ENCODE measurements at places on chromosomes 3 and 15.

- H3K4me3 ChIP-seq, result no peak overlapping the region
- H3K27me3 ChIP-seq, result no peaks in the 10 kb centered on the region
- no peak overlapping the region for H3K27ac ChIP-seq
- no peaks in the 10 kb centered on the region for H3K4me1 ChIP-seq
- no peaks in the 10 kb centered on the region for H3K36me3 ChIP-seq
Measured at GRCh38 chr3:59456852-59457485, 407.1 kb upstream of the CFAP20DC start.

- DNase-seq, result no peak
- H3K27me3 ChIP-seq, result no peaks in the 10 kb centered on the region
- H3K4me1 ChIP-seq, result no peaks in the 10 kb centered on the region
- no peaks in the 10 kb centered on the region for H3K36me3 ChIP-seq
Measured at GRCh38 chr3:13768453-13768852, 111.4 kb downstream of the WNT7A start.

DNA sequence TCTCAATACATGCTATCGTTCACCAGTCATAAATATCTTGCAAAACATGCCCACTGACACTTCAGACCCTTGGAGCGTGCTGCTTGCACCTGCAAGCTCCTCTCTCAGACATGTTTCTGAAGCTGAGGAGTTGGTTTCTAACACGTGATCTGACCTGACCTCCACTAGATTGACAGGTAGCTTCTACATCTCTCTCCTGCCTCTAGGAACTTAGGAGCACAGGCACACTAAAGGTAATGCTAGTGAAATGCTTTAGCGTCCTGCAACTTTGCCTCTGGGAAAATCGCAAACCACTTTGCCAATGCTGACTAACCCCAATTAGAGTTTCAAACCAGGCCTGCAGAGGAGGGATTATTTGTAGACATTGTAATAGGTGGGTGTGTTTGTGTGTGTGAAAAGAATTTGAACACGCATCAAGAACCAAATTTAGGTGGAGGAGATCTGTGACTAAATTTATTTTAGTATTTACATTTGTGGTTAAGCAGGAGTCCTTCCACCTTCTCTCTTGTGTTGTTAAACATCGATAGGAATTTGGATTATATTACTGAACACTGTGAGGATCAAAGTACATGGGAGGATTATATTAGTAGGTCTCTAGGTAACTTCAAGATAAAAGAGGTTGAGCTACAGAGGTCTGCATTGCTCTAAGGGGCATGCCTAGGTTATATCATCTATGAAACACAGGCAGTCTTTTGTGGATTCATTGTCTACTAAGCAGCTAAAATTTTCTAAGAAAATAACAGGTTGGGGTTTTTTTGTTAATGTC is 86.7 kb upstream of the ZBED2 start:
- no peaks in the 10 kb centered on the region for H3K27me3 ChIP-seq
- H3K4me3 ChIP-seq, result no peak overlapping the region
- no peak overlapping the region for H3K27ac ChIP-seq
- H3K36me3 ChIP-seq, result no peaks in the 10 kb centered on the region
- no peak for DNase-seq
- H3K4me1 ChIP-seq, result no peaks in the 10 kb centered on the region

GRCh38 chr3:71584394-71585011 is 975 bp upstream of the FOXP1 start:
- peak overlapping the region; percentile 57 for H3K27ac ChIP-seq
- H3K36me3 ChIP-seq, result no peaks in the 10 kb centered on the region
- no peaks in the 10 kb centered on the region for H3K27me3 ChIP-seq
- H3K4me1 ChIP-seq, result peaks cover 18% of the 10 kb centered on the region

GRCh38 chr3:179348325-179349013 is 960 bp downstream of the MFN1 start:
- H3K4me3 ChIP-seq, result peak overlapping the region; percentile 90
- DNase-seq, result no peak
- peaks cover 26% of the 10 kb centered on the region for H3K36me3 ChIP-seq
- no peaks in the 10 kb centered on the region for H3K27me3 ChIP-seq
- no peak overlapping the region for H3K27ac ChIP-seq
- H3K4me1 ChIP-seq, result peaks cover 8% of the 10 kb centered on the region

GRCh38 chr3:78312851-78313250 is 1273.0 kb downstream of the ROBO2 start:
- no peaks in the 10 kb centered on the region for H3K36me3 ChIP-seq
- H3K4me1 ChIP-seq, result no peaks in the 10 kb centered on the region
- H3K27ac ChIP-seq, result no peak overlapping the region
- H3K27me3 ChIP-seq, result no peaks in the 10 kb centered on the region
- no peak overlapping the region for H3K4me3 ChIP-seq

DNA sequence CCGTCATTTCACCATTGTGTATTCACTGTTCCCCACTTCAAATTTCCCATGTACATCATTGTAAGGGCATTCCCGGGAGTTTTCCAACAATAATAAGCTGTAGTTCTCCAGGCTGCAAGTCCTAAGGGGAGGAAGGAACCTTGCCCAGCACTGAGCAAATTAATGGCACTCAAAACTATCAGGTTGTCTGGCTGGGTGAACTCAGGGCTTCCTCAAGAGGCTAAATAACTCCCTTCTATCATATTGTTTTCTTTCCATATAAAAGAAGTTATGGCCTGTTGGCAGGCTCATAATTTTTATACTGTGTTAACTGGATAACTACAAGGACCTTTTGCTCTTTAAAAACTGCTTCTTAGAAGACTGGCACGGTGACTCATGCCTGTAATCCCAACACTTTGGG is 71.4 kb downstream of the SEMA6D start:
- no peak overlapping the region for H3K27ac ChIP-seq
- no peak for DNase-seq
- H3K27me3 ChIP-seq, result no peaks in the 10 kb centered on the region
- no peaks in the 10 kb centered on the region for H3K4me1 ChIP-seq
- H3K36me3 ChIP-seq, result no peaks in the 10 kb centered on the region
- no peak overlapping the region for H3K4me3 ChIP-seq

- no peak for DNase-seq
- no peaks in the 10 kb centered on the region for H3K36me3 ChIP-seq
Measured at GRCh38 chr3:145017959-145018358, 1046.3 kb downstream of the DIPK2A start.

GRCh38 chr15:23561914-23562313 is 3.6 kb upstream of the MKRN3 start:
- peaks cover 18% of the 10 kb centered on the region for H3K27me3 ChIP-seq
- no peak for DNase-seq
- no peaks in the 10 kb centered on the region for H3K4me1 ChIP-seq
- H3K36me3 ChIP-seq, result no peaks in the 10 kb centered on the region

DNA sequence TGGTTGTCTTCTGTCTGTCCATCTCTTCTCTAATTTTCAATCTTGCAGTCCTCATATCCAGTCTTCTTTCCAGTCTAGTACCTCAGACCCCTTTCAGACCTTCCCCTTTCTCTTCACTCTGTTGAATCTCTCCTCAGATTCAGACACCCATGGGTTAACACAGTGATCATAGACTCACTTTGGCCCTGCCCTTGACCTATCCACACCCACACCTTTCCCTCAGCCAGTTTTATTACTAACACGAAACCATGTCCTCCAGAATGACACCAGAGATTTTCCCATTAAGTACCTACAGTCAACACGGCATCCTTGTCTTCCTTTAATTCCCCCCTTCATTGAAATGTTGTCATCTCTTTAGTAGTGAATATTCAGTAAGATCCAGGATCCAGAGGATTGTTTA is 74.5 kb upstream of the UBE2E2 start:
- no peaks in the 10 kb centered on the region for H3K4me1 ChIP-seq
- H3K36me3 ChIP-seq, result no peaks in the 10 kb centered on the region
- no peaks in the 10 kb centered on the region for H3K27me3 ChIP-seq
- no peak for DNase-seq
- no peak overlapping the region for H3K4me3 ChIP-seq
- no peak overlapping the region for H3K27ac ChIP-seq

- no peaks in the 10 kb centered on the region for H3K27me3 ChIP-seq
- peaks cover 9% of the 10 kb centered on the region for H3K4me1 ChIP-seq
- DNase-seq, result no peak
- no peaks in the 10 kb centered on the region for H3K36me3 ChIP-seq
- H3K27ac ChIP-seq, result no peak overlapping the region
- no peak overlapping the region for H3K4me3 ChIP-seq
Measured at GRCh38 chr15:80577552-80578205, 117.4 kb upstream of the ABHD17C start.

GRCh38 chr3:127722091-127722784 is 49.5 kb downstream of the ABTB1 start:
- no peak for DNase-seq
- peaks cover 10% of the 10 kb centered on the region for H3K4me1 ChIP-seq
- H3K36me3 ChIP-seq, result no peaks in the 10 kb centered on the region

DNA sequence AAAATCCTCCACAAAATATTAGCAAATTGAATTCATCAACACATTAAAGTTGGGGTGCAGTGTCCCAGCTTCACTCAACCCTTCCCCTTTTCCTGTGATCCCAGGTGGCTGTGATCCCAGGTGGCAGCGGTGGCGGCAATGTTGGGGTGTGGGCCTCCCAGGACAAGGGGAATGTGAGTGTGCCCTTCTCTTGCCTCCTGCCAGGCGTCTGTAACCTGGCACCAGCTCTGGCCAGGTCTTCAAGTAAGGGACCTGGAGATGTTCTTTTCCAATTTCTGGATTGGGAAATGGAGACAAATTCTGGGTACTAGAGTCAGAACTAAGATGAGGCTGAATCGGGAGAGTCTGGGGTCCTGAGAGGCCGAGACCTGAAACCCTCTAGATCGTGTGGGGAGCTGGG is 20.1 kb downstream of the GOLGA6A start:
- no peaks in the 10 kb centered on the region for H3K27me3 ChIP-seq
- no peak overlapping the region for H3K27ac ChIP-seq
- no peaks in the 10 kb centered on the region for H3K4me1 ChIP-seq
- no peaks in the 10 kb centered on the region for H3K36me3 ChIP-seq

DNA sequence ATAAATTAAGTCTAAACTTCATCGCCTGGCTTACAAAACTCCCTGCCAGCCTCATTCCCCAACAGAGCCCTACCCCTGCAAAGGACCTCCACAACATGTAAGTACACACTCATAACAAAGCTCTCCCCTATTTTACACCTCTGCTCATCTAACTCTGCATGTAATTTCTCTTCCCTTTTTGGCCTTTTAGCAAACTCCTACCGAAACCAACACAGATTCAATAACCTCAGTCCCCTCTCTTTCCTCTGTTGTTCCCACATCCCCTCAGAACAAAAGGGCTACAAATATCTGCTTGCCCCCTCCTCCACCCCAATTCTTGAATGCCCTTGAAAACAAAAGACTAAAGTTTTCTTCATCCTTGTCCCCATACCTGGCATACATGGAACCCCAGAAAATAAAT is 662 bp downstream of the UBL7 start:
- H3K27ac ChIP-seq, result peak overlapping the region; percentile 44
- H3K36me3 ChIP-seq, result no peaks in the 10 kb centered on the region
- H3K4me1 ChIP-seq, result peaks cover 8% of the 10 kb centered on the region
- peak overlapping the region; percentile 37 for H3K4me3 ChIP-seq
- no peaks in the 10 kb centered on the region for H3K27me3 ChIP-seq

DNA sequence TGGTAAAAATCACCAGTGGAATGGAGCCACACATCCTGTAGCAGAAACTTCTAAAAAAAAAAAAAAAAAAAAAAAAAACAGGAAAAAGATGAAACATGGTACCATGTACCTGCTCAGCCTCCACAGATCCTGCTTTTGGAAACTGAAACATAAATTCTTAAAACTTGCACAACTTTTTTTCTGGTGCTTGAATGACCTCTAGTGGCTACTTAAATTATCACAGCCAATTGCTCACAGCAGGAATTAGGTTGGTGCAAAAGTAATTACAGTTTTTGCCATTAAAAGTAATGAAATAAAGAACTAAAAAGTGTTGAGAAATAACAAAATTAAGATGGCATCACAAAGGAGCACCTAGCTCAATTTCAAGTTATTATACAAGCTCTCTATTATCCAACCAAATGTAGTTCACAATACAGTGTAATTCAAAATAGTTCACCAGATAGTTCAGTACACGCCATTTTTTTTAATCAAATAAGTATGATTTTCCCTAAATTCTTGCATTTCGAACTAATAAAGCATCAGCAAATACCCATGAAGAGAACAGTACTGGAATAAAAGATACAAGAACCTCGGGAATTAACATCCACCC is 80.6 kb downstream of the ULK4 start:
- no peak overlapping the region for H3K4me3 ChIP-seq
- no peaks in the 10 kb centered on the region for H3K36me3 ChIP-seq
- no peaks in the 10 kb centered on the region for H3K27me3 ChIP-seq
- no peak for DNase-seq

DNA sequence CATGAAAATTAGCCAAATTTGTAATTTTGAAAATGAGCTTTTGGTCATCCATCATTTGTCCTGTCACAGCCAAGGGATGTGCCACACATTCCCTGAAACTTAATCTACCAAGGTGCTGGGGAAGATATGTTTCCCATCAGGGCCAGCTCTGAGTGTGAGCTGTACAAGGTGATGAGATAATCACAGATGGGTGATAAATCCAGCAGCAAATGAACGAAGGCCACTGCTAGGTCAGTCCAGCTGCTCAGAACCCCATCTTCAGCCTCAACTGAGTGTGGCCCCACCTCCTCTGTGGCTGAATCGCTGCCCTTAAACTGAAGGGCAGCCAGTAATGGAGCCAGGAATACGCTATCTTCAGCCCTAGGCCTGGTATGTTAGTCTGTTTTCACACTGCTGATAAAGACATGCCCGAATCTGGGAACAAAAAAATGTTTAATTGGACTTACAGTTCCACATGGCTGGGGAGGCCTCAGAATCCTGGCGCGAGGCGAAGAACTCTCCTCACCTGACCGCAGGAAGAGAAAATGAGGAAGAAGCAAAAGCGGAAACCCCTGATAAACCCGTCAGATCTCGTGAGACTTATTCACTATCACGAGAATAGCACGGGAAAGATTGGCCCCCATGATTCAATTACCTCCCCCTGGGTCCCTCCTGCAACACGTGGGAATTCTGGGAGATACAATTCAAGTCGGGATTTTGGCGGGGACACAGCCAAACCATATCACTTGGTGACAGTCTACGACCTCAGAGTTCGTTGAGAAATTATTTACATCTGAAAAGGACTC is 553.0 kb downstream of the NTRK3 start:
- no peaks in the 10 kb centered on the region for H3K4me1 ChIP-seq
- H3K27me3 ChIP-seq, result no peaks in the 10 kb centered on the region
- no peak overlapping the region for H3K27ac ChIP-seq
- no peak overlapping the region for H3K4me3 ChIP-seq

DNA sequence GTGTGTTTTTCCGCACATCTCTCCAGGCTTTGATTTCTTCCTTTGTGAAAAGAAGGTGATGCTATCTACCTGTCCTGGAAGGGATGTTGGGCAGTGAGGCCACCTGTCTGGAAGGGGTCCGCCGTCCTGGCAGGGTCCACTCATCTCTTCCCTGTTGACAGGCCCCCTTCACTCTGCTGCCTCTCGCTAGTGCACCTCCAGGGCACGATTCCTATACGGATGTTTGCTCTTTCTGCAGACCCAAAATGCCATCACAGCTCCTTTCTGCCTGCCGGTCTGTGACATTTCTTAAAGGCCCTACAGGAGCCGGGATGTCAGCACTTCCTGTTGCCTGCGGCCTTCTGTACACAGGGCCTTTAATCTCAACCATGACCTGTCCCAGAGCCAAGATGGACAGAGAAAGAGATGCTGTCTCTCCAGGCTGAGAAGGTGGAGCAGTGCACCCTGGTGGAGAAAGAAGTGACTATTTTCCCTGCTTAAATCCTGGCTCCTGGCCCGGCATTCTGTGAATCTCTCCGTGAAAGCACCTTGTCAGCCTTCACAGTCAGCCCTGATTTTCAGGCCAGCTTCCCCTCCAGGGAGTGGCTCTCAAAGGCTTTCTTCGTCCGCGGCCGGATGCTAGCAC is 7.4 kb downstream of the FAM3D start:
- H3K27ac ChIP-seq, result no peak overlapping the region
- no peaks in the 10 kb centered on the region for H3K36me3 ChIP-seq
- no peaks in the 10 kb centered on the region for H3K27me3 ChIP-seq
- H3K4me3 ChIP-seq, result no peak overlapping the region
- no peaks in the 10 kb centered on the region for H3K4me1 ChIP-seq
